ENCODE measurements at places on chromosomes 11 and 22.

- DNase-seq = no peak
Observed at GRCh38 chr11:129386795-129387397, 11.2 kb downstream of the BARX2 start.

- DNase-seq = no peak
Observed at GRCh38 chr22:47062126-47062525, 299.7 kb downstream of the TBC1D22A start.

DNA sequence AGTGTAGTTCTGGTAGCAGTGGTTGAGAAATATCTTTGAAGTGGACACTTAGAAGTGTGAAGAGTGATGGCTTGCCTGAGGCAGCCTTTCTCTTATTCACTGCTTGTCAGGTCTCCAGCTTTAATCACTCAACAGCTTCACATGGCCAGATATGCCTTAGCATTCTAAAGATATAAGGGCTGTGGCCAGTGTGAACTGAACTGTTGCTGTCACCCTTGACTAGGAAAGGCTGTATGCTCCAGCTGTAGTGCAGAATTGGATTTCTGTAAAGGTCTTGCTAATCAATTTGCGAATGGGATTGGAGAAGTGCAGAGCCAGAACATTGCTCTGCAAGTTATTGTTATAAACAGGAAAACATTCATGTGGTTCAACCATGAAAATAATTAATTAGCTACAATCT is 266.7 kb downstream of the TMEM135 start:
- DNase-seq = no peak

GRCh38 chr11:8289492-8289918 is 25.8 kb upstream of the LMO1 start:
- no peak for DNase-seq

DNA sequence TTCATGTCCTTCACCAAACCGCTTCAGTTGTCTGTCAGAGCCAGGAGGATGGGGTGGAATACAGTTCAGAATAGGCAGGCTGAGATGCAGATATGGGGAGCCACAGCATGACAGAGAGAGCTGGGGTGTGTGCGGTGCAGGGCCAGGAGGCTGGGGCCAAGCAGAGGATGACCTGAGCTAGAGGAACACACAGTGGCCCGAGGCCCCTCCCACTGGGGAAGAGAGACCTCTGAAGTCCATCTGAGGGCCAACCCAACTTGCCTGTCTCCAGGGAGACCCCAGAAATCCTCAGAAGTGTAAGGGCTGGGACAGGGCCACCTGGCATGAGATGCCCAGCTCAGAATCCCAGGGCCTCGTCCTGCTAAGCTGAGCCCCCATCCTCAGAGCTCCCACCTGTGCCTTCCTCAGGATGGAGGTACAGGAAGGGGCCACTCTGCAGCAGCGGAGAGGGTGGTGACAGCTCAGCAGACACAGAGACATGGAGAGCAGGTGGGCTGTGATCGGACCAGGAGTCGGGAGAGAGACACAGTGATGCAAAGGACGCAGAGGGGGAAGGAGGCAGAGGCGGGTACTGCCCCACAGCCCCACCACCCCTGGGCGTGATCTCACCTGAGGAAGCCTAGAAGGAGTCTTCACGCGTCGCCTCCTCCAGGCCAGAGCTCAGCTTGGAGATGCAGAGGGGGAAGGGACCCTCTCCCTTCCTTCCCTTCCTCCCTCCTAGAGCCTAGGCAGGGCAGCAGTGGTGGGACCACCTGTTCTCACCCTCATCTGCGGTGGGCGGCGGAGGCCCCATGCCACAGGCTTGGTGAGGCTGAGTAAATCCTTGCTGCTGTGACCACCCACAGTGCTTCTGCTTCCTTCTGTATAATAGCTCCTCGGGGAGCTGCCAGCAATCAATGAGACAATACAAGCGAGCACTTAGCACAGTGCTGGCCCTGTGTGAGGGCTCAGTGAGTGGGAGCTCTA is 9.1 kb upstream of the TUB start:
- DNase-seq = no peak

DNA sequence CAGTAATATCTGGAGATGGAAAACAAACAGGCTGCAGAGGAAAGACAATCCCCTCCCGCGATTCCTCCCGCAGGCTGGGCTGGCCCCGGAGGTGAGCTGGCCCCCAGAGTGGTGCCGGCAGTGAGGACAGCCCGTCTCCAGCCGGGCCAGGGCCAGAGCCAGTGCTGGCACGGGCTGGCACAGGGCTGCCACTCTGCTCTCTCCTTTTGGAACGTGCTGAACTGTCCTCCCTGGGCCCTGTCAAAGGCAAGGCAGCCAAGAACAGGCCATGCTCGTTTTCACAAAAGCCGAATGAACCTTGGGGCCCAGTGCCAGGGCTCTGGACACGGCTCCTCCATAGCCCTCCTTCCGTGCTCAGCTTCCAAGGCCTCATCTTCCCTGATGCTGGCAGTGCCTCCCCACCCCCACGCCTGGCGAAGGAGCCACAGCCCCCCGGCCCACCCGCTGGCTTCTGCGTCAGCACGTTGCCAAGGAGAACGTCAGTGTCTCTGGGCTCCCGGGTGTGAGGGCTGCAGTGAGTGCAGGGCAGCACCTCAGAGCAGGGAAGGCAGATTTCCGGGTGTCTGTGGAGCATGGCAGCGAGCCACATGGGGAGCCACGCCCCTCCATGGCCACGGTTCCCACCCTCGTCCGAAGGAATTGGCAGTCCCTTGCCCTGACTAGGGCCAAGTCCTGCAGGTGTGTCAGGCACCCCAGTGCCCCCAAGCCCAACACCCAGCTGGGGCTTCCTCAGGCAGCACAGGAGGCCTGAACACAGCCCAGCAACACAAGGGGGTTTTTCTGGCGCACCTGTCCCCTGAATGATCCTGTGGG is 28.6 kb downstream of the GNAZ start:
- DNase-seq = no peak

- no peak for DNase-seq
Observed at GRCh38 chr11:93652679-93653078, 8.8 kb upstream of the CEP295 start.

GRCh38 chr11:78419327-78419726 is 1.7 kb upstream of the GAB2 start:
- no peak for DNase-seq

- DNase-seq = no peak
Observed at GRCh38 chr22:29277927-29278326, 9.9 kb downstream of the EWSR1 start.

DNA sequence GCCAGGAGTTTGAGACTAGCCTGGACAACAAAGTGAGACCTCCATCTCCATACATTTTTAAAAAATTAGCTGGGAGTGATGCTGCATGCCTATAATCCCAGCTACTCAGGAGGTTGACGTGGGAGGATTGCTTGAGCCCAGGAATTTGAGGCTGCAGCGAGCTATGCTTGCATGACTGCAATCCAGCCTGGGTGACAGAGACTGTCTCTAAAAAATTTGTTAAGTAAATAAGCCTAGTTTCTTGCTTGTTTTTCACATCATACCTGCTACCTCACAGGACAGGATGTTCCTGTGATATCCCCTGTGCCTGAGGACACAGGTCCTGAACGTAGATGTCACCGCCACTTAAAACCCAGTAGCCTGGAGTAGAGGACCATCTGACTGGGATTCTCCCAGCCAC is 348.6 kb downstream of the MN1 start:
- no peak for DNase-seq

DNA sequence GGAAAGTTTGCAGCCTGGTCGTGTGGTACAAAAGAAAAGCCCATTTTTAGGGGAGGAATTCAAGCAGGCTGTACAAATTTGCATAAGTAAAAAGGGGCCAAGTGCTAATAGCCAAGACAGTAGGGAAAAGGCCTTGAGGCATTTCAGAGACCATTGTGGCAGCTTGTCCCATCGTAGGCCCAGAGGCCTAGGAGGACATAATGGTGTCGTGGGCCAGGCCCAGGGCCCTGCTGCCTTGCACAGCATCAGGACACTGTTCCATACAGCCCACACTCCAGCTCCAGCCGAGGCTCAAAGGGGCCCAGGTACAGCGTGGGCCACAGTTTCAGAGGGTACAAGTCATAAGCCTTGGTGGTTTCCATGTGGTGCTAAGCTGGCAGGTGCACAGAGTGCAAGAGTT is 106.9 kb downstream of the GRIK4 start:
- no peak for DNase-seq

DNA sequence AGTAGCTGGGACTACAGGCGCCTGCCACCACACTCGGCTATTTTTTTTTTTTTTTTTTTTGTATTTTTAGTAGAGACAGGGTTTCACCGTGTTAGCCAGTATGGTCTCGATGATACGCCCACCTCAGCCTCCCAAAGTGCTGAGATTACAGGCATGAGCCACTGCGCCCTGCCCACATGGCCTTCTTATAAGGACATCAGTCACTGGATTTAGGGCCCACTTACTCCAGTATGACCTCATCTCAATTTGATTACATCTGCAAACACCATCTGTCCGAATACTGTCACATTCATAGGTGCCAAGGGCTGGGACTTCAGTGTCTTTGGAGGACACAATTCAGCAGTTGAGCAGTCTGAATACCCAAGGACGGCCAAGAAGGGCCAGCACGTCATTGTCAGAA is 8.2 kb upstream of the PRR5 start:
- DNase-seq = no peak

DNA sequence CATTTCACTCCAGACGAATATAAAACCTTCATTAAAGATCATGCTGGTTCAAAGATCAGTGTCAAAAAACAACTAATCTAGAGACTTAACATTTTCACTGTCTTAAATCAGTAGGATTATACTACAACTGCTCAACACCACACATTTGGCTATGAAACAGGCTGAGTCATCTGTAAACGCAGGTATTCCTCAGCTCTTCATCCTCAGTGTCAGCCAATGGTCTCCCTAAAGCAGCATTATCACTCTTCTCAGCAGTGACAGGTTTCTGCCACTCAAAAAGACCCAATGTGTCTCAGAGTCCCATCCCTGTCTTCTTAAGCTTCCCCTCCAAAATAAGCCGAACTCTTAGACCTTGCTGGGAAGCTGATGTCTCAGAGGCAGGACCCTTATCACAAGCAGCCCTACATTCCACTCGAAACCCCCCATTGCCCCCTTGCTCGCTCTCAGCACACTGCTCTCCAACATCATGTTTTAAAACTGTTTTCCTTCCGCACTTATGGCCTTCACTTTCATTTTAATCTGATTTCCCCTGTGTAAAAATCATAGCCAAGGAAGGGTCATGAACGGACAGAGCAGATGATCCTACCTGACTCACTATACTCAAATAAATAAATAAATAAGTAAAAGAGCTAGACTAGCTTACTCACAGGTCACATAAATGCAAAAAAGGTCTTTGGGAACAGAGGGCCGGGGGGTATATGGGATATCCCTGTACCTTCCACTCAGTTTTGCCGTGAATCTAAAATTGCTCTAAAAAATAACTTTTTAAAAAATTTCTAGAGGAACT is 23.0 kb downstream of the CDON start:
- no peak for DNase-seq

GRCh38 chr11:127627629-127628457 is 627.3 kb upstream of the KIRREL3 start:
- DNase-seq = no peak

- no peak for DNase-seq
Observed at GRCh38 chr11:129251067-129251466, 58.9 kb upstream of the ARHGAP32 start.

- DNase-seq = no peak
Observed at GRCh38 chr11:35377262-35377661, 42.1 kb downstream of the SLC1A2 start.

GRCh38 chr22:38954414-38955043 is 2.9 kb upstream of the APOBEC3A start:
- DNase-seq = no peak

DNA sequence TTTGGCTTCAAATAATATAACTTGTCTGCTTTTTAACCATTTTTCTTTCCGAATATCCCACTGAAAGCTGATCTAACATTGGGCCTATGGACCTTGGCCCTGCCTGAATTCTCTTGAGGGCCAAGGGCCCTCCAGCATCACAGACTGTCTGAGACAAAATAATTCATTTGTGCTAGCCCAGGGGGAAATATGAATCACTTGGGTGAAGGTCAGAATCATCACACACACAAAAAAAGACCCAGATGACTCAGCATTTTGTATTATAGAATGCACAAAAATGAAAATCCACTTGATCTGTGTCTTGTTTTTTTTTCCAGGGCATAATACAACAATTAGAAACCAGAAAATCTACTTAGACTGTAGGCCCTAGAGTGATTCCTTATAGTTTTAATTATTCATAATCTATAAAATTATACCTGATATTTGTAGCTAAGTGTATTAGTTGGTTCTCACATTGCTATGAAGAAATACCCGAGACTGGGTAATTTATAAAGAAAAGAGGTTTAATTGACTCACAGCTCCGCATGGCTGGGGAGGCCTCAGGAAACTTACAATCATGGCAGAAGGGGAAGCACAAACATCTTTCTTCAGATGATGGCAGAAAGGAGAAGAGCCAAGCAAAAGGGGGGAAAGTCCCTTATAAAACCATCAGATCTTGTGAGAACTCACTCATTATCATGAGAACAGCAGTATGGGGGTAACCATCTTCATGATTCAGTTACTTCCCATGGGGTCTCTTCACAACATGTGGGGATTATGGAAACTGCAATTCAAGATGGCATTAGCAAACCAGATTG is 15.6 kb upstream of the RDX start:
- DNase-seq = no peak

DNA sequence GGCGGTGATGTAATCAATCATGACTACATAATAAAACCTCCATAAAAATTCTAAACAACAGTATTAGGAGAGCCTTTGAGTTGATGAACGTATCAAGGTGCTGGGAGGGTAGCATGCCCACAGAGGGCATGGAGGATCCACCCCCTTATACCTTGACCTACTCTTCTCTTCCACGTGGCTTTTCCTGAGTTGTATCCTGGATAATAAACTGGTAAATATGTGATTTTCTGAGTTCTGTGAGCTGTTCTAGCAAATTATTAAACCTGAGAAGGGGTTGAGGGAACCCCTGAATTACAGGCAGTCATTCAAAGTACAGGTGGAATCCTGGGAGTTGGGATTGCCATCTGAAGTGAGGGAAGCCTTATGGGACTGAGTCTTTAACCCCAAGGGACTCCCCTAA is 446.9 kb downstream of the DYNC2H1 start:
- no peak for DNase-seq

DNA sequence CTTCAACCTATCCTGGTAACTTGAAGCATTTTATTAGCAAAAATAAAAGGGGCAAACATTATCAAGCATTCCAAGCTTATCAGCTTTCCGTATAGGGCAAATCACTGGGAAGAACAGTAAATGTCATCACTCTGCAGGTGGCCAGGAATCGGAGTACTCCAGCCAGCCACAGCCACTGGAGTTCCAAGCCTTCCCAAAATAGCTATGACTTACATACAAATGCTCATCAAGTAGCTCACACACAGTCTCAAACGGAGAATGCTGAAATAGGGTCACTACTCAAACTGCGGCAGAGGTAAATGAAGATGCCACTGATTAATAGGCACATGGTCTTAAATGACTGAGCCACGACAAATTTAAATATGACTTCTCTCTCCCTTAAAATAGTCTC is 2.1 kb downstream of the USP28 start:
- DNase-seq = no peak

DNA sequence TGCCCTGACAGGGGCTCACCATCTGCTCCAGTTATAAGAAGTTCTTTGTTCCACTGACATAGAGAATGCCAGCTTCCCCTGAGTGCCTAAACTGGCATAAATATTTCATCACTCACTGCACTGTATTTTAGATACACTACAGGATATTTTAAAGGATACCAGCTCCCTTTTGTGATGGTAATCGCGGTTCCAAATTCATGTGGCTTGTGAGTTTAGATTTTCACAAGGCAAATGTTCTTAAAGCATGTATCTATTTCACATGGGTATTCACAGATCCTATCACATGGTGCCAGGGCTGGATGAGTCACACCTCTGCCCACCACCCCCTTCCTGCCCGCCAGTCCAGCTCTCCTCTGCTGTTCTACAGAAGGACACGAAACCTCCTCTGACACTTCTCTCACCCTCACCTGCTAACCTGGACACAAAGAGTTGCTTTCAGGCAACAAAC is 105.5 kb downstream of the KCNC1 start:
- no peak for DNase-seq

Measured in esophagus squamous epithelium (tissue), 5 donors.